Body of pancreas (tissue), 4 donors: ENCODE measurements at places on chromosomes 6 and 20.

GRCh38 chr6:157731221-157731620 lies 91.8 kb upstream of the SNX9 start:
- no peak for DNase-seq

DNA sequence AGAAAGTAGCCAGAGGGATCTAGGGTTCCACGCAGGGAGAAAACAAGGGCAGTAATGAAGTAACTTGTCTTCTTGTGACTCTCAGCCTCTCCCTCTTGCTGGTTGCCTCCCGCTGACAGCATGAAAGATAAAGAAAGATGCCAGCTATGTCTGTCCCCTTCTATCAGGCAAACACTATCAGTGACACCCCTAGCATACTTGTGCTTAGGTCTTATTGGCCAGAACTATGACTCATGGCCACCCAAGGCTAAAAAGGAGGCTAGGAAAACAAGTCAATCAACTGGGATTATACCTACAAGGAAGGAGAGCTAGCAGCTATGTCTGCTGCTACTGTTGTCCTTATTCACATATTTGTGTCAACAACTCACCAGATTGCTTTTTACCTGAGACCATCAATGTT lies 206.8 kb upstream of the SOX4 start:
- DNase-seq, result no peak

DNA sequence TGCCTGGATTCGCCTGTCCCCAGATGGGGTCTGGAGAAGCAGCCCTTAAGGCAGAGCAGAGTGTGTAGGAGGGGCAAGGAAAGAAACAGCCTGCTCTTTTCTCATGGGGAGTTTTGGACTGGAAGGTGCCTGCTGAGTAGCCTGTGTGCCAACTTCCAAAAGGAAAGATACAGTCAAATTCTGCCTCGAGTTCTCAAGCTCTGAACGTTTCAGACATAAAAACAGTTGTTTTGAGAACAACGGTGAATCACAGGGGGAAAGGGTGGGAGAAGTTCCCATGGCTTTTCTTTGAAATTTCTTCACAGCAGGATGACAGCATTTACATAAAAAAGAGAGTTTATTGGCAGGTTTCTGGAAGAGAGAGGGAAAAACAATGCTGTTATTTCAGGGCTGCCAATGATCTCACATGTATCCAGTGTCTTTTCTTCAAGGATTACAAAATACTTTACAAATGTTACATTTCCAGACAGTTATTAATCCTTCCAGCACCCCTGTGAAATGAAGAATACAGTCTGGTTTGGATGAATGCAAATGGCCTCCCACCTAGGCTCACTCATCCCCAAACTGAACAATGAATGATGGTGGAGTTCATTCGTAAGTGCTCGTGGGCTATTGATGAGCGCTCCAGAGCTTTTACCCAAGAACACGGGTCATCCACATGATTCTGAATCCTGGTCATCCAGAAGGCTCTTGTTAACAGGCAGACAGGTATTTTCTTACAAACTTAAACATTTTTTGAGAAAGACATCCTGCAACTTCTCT lies 33.8 kb upstream of the ECI2 start:
- no peak for DNase-seq

DNA sequence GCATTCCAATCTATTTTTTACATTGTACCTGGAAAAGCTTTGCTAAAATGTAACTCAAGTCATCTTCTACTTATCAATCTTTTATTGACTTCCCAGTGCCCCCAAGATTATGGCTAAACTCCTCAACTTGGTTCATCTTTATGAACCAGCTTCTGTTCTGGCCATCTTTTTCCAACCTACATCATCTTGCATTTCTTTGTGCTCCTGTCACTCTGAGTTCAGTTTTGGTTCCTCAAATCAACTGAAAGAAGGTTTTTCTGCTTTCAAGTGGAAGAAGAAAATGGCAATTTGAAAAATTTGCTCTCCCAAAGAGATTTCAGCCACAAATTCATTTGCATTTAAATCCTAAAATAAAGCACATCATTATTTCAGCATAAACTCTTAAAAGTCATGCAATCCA lies 41.8 kb downstream of the GPX5 start:
- no peak for DNase-seq
